HuH-7.5 (cell line): ENCODE measurements at places on chromosomes 11 and 22.
A peak's percentile ranks its signal among the peaks of the same experiment; 100 is the strongest.

DNA sequence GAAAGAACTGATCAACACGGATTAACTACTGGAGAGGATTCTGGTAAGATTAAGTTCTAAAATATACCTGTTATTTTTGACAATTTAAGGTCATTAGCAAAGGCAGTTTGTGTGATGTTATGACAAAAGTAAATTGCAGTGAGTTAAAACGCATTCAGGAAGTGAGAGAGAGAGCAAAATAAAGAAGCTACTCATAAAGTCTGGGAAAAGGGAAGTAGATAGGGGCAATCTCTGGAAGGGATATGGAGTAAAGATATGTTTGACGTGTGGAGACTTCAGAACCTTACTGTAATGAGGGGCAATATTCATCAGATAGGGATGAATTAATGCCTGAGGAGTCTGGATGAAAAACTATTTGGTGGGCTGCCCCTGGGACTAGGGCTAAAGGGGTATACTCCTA, 16.8 kb downstream of the OR56B4 start:
- DNase-seq: no peak

- DNase-seq: no peak
Observed at GRCh38 chr11:26702406-26702805, 19.5 kb downstream of the SLC5A12 start.

DNA sequence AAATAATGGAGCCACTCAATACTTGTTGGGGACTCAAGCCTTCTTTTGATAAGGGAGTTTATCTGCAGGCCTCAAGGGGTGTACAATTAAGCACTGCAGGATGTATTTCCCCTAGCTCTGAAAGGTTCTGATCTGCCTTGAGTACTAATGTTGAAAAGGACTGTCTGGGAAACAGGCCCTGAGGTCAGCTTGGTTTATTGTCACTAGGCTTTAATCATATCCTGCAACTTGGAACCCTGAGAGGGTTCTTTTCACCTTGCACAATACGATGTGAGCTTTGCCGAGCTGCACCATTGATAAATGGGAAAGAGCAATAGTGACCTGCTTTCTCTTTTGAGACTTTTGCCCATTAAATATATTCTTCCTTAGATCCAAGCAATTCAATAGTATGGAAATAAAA, 31.6 kb upstream of the HORMAD2 start:
- no peak for DNase-seq

GRCh38 chr11:76655501-76656049, 15.0 kb downstream of the LRRC32 start:
- no peak for DNase-seq

GRCh38 chr11:63931876-63932275, 6.9 kb upstream of the NAA40 start:
- no peak for DNase-seq

DNA sequence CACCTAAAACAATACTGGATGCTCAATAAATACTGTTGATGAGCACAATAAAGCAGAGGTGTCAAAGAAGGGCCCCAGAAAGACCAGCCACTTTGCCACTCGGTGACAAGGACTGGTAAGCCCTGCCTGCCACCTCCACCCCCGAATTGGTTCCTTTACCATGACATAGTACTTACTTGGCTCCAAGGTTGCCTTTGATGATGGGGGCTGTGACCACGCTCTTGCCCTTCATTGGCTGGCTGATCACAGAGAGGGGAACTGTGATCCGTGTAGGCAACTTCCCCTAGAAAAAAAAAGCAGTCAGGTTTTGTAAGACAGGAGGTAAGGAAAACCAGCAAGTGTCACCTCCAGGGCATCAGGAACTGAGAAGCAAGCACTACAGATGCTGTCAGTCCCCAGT, 29.7 kb downstream of the NFRKB start:
- DNase-seq: no peak

GRCh38 chr11:12680246-12680939, 6.2 kb downstream of the TEAD1 start:
- DNase-seq: no peak

- DNase-seq: no peak
Observed at GRCh38 chr11:125890447-125891100, 3.1 kb downstream of the HYLS1 start.

DNA sequence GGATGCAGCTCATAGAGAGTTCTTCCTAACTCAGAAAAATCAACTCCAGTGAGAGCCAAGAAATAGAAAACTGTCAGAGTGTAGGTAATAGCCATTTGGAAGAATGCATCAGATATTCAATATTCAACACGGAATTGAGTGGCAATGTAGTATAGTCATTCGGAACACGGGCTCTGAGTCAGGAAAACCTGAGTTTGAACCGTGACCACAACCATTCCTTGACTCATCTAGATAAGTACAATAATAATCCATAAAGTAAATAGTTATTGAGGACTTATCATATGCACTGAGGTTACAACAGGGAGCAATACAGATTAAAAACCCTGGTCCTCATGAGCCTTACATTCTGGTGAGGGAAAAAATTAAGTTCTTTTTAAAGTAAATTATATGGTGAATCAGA, 62.6 kb upstream of the PHF21A start:
- no peak for DNase-seq

- DNase-seq: no peak
Observed at GRCh38 chr22:29658176-29658575, 54.7 kb downstream of the NF2 start.

DNA sequence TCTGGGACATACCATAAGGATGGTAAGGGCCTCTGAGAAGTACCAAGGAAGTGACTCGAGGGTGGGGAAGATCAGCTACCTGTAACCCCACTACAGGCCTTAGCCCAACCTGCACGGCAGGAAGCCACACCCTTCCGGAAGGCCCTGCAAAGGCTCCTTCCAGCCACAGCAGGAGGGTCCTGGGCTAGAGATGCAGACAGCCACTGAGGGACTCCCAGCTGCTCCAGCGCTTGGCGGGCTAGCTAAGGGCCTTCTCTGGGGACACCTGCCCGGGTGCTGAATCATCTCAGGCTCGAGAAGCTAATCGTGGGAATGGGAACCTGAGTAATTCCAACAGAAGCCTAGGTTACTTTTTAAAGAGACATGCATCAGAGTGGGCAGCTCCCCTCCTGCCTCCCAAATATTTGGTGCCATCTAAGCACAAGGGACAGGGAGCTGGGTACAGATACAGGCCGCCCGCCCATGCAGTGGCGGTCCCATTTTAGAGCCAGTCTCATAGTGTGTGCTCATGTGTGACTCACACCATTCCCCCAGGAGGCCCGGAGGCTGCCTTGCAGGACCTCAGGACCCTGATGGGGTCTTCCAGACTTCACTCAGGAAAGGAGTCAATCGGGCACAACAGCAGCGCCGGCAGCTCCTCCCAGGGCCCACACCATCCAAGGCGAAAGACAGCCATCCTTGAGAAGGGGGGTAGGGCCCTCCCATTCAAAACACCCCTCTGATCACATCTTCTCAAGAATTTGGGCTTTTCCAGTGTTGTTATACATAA, 8.0 kb downstream of the MYH9 start:
- no peak for DNase-seq

GRCh38 chr11:19712281-19713195, at the start of gene NAV2:
Gene NAV2 (plus strand): TSS chr11:19712837. CDS start chr11:19713696, 859 bp downstream.
- DNase-seq: peak; percentile 73

GRCh38 chr11:96648991-96649390, 259.2 kb downstream of the JRKL start:
- no peak for DNase-seq

GRCh38 chr22:32625985-32626384, 151.4 kb downstream of the FBXO7 start:
- DNase-seq: no peak
